ENCODE measurements at places on chromosomes 4 and X.

DNA sequence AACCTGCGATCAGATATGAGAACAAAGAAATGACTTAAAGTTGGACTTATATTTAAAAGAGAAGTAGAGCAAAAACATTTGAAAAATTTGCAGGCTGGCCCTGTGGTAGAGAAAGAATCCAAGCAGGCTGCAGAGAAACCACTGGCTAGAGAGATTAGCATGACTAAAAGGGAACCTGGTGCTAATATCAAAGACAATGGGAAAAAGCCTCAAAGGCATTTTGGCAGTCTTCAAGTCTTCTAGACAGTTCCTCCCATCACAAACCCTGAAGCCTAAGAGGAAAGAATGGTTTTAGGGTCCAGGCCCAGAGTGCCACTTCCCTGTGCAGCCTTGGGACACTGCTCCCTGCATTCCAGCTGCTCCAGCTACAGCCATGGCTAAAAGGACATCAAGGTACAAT lies 33.4 kb downstream of the KCTD8 start:
- no peak for DNase-seq

- no peak for DNase-seq
These were observed 48.1 kb downstream of the DCLK2 start for GRCh38 chr4:150126201-150126863.

GRCh38 chrX:10074241-10074941 lies 82.4 kb upstream of the CLCN4 start:
- no peak for DNase-seq

- peak; percentile 9 for DNase-seq
These were observed 40.0 kb downstream of the TXK start for GRCh38 chr4:48093991-48094416.

DNA sequence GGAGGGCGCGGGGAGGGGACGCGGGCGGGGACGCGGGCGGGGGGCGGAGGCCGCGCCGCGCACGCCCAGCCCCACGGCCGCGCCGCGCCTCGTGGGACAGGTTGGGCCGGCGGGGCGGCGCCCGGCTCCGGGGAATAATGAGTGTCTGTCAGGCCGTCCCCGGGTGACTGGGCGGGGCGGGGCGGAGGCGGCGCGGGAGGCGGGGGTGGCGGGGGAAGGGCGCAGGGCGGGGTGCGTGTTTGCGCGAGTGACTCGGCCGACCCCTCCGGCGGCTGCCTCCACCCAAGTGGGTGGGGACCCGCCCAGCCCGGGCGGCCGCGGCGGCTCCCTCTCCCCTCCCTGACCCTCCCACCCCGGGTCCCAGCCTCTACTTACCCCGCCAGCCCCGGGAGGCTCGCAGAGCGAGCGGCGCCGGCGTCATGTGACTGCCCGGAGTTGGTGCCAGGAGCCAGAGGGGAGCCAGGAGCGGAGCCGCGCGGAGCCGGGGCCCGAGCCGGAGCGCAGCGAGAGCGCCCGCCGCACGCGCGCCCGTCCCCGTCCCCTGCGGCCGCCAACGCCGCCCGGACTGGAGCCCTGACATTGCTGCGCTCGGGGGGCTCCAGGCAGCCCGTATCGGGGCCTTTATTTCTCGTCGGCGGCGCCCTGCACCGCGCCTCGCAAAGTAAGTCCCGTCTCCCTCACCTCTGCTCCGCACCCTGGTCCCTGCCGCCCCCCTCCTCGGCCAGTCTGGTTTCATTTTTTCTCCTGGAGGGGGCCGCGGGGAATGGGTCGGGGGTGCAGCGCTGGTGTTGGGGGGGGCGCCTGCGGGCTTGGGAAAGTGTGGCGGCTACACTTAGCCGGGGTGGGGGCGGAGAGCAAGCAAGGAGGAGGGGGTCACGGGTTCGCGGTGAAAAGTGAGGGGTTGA lies at the start of gene KLF3:
KLF3 (plus strand) TSS at position 399 of the 905 bp plus-strand sequence. CDS start 16,427 bp downstream, outside the sequence.
- peak; percentile 88 for DNase-seq

DNA sequence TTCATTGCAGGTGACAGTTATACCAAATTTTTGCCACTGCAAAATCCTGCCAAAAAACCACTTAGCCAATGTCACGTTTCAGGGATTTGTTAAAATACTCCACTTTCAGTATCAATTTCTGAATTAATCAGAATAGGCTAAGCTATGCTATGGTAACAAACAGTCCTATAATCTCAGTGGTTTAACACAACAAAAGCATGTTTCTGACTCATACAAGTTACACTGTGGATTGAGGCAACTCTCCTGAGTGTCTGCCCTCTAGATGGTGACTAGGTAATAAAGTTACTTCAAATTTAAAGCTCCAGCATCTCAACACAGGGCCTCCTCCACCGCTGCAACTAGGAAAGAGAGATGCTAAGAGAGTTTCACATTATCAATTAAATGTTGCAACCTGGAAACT lies 23.0 kb upstream of the RADX start:
- no peak for DNase-seq

DNA sequence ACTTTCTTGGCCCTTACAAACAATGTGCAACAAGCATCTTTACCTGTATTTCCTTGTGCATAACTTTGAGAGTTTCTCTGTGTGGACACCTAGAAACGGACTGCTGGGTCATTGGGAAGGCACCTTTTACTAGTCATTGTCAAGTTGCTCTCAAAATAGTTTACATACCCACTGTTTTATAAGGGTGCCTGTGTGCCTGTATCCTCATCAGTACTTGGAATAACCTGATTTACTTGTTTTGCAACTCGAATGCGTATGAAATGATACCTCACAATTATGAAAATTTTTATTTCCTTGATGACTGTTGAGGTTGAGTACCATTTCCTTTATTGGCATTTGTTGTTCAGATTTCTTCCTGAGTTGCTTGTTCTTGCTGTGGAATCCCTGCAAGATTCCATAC lies 150.8 kb downstream of the STIM2 start:
- no peak for DNase-seq

DNA sequence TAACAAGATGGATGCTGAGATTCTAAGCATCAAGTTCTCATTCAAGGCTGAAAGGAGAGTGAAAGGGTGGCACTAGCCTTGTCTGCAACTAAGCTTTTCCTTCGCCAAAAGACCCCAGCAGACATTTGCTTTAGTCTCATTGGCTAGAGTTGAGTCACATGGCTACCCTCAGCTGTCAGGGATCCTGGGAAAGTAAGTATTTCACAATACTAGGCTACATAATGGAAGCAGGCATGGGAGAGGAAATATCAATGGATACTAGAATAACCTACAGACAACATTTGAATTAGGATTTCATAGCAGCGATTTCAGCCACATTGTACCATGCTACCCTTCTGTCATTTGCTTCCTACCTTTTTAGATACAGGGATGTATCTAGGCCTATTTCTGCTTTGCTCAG lies 29.1 kb downstream of the MAOA start:
- no peak for DNase-seq

GRCh38 chr4:25628451-25628850 lies 27.2 kb upstream of the SLC34A2 start:
- DNase-seq: no peak

GRCh38 chr4:90990284-90990683 lies 863.1 kb downstream of the CCSER1 start:
- DNase-seq: no peak

GRCh38 chr4:62816566-62816965 lies 1592.7 kb downstream of the TECRL start:
- DNase-seq: no peak

Data from T-helper 2 cell (primary cell).